ENCODE measurements at places on chromosomes 16 and 17. TPM values are rescaled to one million over a fixed set of nuclear protein-coding genes. Genes with fewer than 3 reads are reported as not detected.

The CLDN7 gene
- total RNA-seq = 13.4 TPM

The IRX6 gene
- not detected for total RNA-seq

The SBK1 gene
- total RNA-seq = 0.10 TPM

The YWHAE gene
- 809 TPM for total RNA-seq

The GNAO1 gene
- not detected for total RNA-seq

The GINS2 gene
- 4.9 TPM for total RNA-seq

The SMIM5 gene
- 0.10 TPM for total RNA-seq

The HID1 gene
- total RNA-seq = 39.8 TPM

The TBC1D3B gene
- total RNA-seq = 0.86 TPM

The MMP15 gene
- 20.5 TPM for total RNA-seq

The TBC1D28 gene
- total RNA-seq = not detected

The ALOX12 gene
- total RNA-seq = not detected

The TMC8 gene
- total RNA-seq = 0.38 TPM

The OR4D2 gene
- total RNA-seq = not detected

The ATP6V0C gene
- total RNA-seq = 45.9 TPM

The CACNG3 gene
- not detected for total RNA-seq

The CDH8 gene
- total RNA-seq = not detected

The CES1 gene
- not detected for total RNA-seq

The TMEM231 gene
- total RNA-seq = 13.6 TPM

The ABCA9 gene
- 8.5 TPM for total RNA-seq

The RPAIN gene
- 41.4 TPM for total RNA-seq

The NPIPA3 gene
- total RNA-seq = 0.33 TPM

The CD300H gene
- not detected for total RNA-seq

The CCT6B gene
- 1.1 TPM for total RNA-seq

The MMP28 gene
- total RNA-seq = 11.3 TPM
